ENCODE measurements at places on chromosomes 12 and 14.

GRCh38 chr12:101015044-101015443 is 195.0 kb downstream of the SLC5A8 start:
- no peak for DNase-seq

- no peak for DNase-seq
Measured at GRCh38 chr14:54785778-54786770, 116.6 kb downstream of the GCH1 start.

GRCh38 chr12:88925454-88925853 is 345.2 kb upstream of the KITLG start:
- DNase-seq: no peak

GRCh38 chr14:93096691-93097322 is 18.9 kb downstream of the ITPK1 start:
- no peak for DNase-seq

- no peak for DNase-seq
Measured at GRCh38 chr12:12265571-12266388, 1.1 kb downstream of the LRP6 start.

DNA sequence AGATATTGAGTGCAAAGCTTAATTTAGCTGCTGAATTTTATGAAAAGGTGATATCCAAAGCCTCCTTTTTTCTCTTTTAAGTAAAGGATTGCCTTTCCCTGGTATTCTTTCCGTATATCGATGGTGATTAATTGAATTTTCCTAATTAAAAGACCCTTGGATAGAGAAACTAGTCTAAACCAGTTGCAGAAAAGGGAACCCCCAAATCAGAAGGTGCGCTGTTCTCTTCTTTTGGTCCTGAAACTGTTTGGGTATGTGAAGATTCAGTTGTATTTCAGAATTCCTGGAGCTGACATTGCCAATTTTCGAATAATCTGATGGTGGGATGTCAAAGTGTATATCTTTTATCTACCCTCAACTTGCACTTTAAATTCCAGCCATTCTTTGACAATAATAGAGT is 1.9 kb downstream of the GPHN start:
- no peak for DNase-seq

DNA sequence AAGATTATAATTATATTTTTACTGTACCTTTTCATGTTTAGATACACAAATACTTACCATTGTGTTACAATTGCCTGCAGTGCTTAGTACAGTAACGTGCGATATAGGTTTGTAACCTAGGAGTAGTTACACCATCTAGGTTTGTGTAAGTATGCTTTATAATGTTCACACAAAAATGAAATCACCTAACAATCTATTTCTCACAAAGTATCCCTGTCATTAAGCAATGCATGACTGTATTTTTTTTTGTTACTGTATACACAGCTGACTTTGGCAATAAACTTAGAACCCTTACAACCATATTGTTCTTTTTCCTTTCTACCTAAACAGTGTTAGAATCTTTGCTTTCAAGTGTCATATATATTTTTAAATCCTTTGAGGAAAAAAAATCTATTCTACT is 303.0 kb upstream of the E2F7 start:
- no peak for DNase-seq

DNA sequence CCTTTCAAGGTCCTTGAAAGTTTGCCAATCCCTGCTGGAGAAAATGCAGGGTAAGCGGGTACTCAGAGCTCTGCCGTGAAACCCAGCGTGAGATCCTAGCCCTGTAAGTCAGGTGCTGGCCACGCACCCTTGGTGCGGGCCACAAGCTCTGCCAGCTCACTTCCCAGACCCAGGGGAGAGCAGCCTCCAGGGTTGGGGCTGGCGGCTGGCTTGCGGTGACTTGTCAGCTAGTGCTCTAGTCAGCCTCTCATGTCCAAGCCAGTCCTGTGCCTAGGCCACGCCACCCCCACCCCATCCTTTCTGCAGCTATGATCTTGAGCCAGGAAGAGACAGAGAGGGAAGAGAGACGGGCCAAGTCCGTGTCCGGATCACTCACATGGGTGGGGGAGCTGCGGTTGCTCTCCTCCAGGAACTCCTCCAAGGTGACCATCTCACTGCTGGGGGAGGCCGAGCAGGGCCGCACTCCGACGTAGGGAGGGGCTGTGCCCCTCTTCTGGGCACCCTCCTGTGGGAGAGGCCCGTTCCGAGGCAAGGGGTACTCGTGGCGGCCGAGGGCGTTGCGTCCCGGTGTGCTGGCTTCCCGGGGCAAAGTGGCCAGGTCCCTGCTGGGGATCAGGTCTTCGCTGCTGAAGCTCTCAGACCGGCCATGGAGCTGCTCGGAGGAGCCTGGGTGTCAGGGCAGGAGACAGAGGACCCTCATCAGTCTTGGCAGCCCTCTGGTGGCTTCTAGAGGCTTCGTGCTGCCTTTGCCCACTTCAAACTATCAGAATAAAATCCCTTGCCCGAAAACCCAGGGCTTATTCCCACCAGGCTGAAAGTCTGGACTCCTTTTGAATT is 33.3 kb upstream of the GPR68 start:
- no peak for DNase-seq

DNA sequence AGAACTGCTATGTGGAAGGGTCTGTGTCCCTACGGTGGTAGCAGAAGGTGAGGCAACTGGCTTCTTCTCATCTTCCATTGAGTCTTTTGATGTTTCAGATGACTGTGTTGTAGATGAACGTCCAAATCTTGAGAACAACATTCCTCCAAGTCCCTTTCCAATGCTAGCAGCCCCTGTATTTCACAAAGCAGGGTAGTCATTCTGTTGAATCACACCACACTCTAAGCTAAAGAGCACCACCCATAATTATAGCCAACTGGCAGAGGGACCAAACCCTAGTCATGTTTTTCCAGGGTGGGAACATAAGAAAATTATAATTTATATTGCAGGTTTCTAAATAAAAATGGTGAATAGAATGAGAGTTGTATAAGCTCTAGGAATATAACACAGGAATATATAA is 98.7 kb downstream of the DDHD1 start:
- DNase-seq: no peak

DNA sequence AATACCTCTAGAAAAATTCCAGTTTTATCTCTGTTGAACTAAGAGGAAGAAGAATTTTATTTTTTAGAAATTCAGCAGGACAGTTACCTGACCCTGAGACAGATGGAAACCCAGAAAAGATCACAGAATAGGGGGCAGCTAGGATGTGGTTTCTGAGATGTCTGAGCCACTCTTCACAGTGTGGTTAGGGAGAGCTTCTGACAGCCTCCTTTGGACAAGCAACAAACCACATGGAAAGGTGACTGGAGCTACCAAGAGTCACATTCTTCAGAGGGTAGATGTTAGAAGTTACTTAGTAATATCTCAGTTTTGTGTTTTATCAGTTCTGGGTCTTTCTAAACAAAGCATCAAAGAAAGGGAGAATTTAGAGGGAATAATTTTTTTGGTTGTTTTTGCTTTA is 117.3 kb upstream of the NAP1L1 start:
- no peak for DNase-seq

- DNase-seq: peak; percentile 28
Measured at GRCh38 chr14:45249856-45250575, 3.0 kb downstream of the MIS18BP1 start.

DNA sequence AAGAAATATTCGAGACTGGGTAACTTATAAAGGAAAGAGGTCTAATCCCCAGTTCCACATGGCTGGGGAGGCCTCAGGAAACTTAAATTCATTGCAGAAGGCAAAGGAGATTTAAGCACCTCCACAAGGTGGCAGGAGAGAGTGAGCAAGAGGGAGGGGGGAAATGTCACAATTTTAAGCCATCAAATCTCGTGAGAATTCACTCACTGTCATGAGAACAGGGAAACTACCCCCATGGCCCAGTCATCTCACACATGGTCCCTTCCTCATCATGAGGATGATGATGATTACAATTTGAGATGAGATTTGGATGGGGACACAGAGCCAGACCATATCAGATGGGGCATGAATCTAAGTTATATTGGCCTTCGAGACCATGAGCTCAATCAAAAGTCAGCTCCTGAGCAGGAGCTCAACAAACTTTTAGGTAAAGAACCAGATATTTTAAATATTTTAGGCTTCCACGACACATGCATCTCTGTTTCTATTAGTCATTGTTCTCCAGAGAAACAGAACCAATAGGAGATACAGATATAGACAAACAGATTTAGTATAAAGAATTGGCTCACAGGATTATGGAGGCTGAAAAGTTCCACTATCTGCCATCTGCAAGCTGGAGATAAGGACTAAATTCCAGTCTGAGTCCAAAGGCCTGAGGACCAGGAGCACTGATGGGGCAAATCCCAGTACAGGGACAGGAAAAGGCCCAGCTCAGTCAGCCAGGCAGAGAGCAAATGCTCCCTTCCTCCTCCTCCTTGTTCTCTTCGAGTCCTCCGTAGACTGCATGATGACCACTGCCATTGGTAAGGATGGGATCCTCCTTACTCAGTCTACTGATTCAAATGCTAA is 24.9 kb downstream of the DGLUCY start:
- peak; percentile 23 for DNase-seq

Measured in A172 (cell line).